Fibroblast of the aortic adventitia (primary cell): ENCODE measurements at places on chromosomes 4 and X.

GRCh38 chrX:151828439-151829080 is 84.1 kb upstream of the MAGEA4 start:
- DNase-seq = peak; percentile 19

- peak; percentile 80 for DNase-seq
Measured at GRCh38 chr4:86302251-86302650, 57.6 kb downstream of the MAPK10 start.

DNA sequence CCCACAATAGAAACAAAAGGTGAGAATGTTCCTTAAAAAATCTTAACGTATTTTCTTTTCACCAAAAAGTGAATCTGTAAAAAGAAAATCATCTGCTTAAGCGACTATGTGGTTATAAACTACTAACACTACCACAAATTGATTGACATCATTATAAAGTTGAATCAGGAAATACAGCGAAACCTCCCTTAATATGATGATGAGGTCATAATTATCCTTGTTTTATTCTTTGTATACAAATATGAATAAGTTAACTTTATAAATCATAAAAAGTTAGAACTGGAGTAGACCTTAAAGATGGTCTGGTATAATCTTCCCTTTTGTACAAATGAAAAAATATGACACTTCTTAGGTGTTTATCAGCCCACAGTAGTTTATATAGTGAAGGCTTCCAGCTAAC is 35.6 kb downstream of the NFKB1 start:
- no peak for DNase-seq

GRCh38 chr4:118939169-118939783 is 50.6 kb downstream of the SYNPO2 start:
- no peak for DNase-seq

- DNase-seq = peak; percentile 96
Measured at GRCh38 chr4:87530868-87531267, 1.7 kb upstream of the SPARCL1 start.

- DNase-seq = peak; percentile 14
Measured at GRCh38 chr4:109302361-109303139, at the start of gene COL25A1. Gene COL25A1 (minus strand): TSS chr4:109302658.

- DNase-seq = no peak
Measured at GRCh38 chrX:108322234-108322633, 116.0 kb downstream of the COL4A6 start.

DNA sequence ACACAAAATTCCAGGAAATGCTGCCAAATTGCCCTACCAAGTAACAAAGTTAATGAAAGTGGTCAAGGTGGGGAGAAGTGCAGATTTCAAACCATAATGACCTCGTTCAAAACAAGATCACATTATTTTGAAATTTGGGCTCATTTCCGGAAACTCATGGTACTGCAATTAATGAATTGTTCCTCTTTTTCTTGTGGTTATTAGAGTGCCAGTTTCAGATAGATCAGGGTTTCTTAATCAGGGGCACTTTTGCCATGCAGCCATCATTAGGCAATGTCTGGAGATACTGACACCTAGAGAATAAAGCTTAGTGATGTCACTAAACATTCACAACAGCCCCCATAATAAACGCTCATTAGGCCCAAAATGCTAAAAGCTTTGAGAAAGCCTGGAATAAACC is 381.5 kb upstream of the GALNT7 start:
- no peak for DNase-seq

DNA sequence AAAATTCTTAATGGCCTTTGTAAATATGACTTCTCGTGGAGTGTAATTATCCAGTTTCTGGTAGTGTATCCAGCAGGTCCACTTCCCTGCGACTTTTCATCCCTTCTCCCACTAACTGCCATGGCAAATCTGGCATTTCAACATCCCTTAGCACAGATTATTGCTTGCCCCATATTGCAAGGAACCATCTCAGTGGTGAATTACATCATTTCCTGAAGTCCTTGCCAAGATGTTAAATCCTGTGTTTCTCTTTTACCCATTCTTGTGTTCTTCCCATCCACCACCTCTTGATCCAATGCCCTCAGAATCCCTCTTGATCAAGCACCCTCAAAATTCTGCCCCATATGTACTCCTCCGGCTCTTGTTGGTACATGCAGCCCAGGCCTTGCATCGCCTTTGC is 88.1 kb upstream of the ZNF81 start:
- DNase-seq = peak; percentile 17

GRCh38 chrX:23732704-23733103 is 10.4 kb downstream of the ACOT9 start:
- no peak for DNase-seq

DNA sequence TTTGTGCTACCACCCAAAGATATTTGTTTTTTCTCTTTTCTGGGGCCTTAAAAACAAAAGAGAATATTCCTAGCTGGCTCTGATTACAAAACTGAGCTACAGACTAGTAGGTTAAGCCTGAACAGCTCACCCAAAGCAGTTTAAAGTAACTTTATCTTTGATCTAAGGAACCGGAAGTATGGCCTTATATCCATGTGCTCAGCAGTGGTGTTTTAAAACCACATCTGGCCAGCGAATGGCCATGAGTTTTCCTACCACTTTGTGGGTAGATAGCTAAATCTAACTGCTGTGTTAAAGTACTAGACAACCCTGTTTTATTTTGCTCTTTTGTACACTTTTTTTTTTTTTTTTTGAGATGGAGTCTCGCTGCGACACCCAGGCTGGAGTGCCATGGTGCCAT is 24.6 kb downstream of the ADGRG4 start:
- DNase-seq = no peak

- no peak for DNase-seq
Measured at GRCh38 chrX:74421740-74422352, 553 bp downstream of the SLC16A2 start.

DNA sequence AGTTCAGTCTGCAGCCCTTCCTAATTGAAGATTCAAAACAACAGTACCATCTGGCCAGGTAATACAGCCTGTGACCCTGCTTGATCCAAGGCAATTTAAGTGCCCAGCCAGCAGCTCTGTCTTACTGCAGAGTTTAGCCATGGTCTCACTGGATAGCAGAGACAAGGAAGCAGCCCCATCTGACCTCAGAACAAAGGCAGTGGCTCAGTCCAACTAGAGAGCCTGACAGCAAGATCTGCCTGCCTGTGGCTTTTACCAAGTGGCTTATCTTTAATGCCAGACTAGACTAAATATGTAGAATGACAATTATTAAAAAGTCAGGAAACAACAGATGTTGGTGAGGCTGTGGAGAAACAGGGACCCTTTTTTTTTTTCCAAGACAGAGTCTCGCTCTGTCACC is 293.4 kb downstream of the DTHD1 start:
- no peak for DNase-seq

- peak; percentile 22 for DNase-seq
Measured at GRCh38 chr4:52837716-52838558, 24.2 kb upstream of the RASL11B start.

GRCh38 chr4:172818901-172819300 is 349.7 kb upstream of the GALNT7 start:
- no peak for DNase-seq
